ENCODE measurements at places on chromosomes 3 and 15.
A peak's percentile ranks its signal among the peaks of the same experiment; 100 is the strongest.

- DNase-seq = no peak
These were observed 177.7 kb downstream of the TIGIT start for GRCh38 chr3:114471478-114471877.

DNA sequence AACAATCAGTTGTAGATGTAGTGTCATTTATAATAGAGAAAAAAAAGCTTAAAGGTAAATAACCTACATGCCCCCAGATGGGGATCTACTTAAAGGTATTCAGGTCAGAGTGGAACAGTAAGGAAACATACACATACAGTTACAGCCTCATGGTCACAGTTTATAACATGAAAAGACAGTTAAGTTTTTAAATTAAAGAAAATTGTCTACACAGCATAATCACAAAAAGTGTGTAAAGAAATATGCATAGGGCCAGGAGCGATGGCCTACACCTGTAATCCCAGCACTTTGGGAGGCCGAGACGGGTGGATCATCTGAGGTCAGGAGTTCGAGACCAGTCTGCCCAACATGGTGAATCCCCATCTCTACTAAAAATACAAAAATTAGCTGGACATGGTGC is 6.8 kb downstream of the RHOV start:
- DNase-seq = no peak

GRCh38 chr3:147449669-147450068 is 40.5 kb downstream of the ZIC1 start:
- DNase-seq = no peak

GRCh38 chr15:96807361-96807760 is 476.9 kb downstream of the NR2F2 start:
- no peak for DNase-seq

DNA sequence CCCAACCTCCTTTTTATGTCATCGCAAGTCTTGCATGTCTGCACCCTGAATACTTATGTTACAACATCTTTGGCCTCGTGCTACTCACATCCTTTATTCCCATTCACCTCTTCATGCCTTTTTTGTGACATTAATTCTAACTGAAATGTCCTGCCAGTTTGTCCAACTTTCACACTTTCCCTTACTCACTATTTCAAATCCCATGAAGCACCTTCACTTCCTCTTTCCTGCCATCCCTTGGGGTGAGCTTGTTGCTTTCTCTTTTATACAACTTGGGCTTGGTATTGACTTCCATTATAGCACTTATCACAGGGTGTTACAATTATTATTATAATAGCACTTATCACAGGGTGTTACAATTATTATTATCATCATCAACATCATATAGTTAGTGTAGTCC is 496.3 kb downstream of the NLGN1 start:
- no peak for DNase-seq

DNA sequence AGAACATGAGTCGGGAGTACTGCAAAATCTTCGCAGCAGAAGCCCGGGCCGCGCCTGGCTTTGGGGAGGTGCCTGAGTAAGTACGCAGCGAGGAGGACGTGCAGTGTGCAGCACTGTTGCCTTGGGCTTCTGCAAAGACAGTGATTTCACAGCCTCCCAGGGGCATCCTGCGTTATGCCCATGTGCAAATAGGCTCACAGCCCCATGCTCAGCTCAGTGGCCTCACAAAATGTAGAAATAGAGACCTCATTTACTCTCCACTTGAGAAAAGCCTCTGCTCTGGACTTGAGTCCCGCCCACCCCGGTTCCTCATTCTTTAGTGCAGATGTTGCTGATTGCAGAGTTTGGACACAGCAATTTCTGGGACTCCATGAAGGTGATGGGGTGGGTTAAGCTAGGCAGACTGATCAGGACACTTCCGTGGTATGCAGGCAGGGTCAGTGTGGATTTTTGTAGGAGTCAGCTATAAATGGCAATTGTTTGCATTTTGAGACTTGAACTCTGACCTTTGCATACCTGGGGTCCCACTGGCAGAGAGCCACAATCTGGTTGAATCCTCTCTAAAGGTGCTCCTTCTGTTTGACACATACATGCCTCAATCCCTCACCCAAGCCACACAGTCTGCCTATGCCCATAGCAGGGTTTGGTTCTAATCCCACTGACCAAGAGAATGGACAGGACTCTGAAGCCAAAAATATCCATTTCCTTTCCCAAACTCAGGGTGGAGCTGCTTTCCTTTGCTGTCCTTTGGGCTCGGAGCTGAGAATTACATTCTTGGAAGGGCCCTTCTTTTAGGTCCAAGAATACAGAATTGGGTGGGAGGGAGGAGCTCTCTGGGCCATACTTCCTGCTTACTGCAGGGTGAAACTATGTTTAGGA is 20.7 kb upstream of the SLC28A1 start:
- DNase-seq = no peak

DNA sequence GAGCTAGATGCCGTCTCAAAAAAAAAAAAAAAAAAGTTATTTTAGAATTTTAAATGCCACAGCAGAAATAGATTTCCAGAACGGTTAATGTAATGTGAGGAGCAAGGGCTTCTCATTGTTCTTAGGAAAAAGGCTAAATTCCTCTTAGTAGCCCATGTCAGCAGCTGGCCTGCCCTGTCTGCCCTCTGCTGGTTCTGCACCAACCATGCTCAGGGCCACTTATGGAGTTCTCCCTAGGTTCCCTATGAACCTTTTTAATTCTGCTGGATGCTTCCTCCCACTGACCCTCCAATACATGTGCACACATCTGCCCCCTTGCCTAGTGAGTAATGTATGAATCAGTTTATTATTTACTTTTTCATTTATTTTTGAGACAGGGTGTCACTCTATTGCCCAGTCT is 32.2 kb upstream of the DPPA4 start:
- no peak for DNase-seq

DNA sequence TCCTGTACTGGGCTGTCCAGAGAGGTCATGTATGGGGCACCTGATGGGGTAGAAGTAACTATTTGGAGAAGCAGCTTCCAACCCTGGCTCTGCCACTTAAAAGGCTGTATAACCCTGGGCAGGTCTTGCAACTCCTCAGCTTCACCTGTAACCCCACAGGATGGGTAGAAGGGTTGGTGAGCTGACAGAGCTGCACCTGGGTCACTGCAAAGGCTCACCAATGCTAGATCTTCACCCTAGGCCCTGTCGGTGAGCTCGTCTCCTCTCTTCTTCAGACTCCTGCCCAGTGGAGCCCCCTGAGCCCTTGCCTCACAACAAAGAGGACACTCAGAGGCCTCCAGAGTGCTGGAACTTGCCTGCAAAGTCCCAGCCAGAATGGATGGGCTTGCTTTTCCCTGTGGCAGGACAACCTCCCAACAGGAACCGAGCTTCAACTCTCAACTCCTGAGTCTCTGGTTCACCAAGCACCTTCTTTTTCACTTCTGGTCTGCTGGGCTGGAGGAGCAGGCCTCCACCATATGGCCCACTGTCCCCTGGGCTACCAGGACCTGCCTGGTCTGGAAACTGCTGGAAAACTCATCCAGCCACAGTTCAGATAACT is 45.9 kb downstream of the XXYLT1 start:
- DNase-seq = no peak

DNA sequence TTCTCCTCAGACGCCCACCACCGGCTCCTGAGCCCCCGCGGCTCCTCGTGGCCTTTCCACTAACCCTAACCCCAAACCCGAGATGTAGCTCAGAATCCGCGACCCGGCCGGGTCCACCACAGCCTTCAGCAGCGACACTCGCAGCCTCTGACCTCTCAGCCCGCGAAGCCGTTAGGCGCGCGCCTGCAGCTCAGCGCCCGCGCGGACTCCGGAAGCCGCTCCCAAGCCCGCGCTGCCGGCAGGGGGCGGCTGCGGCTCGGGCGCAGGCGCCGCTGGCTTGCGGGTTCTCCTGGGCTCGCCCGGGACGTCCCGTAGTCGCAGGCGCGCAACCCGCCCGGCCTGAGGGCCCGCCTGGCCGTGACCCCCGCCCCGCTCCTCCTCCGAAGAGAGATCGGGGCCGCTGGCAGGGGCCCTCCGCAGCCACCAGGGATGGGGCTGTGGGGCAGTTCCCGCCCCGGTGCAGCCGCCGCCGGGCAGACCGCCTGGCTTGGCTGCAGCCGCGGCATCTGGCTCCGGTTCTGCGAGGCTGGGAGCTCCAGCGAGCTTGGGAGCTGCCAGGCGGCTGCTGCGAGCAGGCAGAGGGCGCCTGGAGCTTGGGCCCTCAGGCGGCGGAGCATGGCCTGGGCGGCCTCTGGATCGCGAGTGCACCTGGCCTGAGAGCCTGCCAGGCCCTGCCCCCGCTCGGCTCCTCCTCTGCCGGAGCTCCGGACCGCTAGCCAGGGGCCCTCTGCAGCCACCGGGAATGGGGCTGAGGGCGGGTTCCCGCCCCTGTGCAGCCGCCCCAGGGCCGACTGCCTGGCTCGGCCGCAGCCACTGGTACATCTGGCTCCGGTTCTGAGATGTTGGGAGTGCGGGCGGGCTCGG is 120.7 kb downstream of the LMLN start:
- DNase-seq = peak; percentile 69

- DNase-seq = no peak
These were observed 418.5 kb upstream of the GOLIM4 start for GRCh38 chr3:168514252-168514651.

DNA sequence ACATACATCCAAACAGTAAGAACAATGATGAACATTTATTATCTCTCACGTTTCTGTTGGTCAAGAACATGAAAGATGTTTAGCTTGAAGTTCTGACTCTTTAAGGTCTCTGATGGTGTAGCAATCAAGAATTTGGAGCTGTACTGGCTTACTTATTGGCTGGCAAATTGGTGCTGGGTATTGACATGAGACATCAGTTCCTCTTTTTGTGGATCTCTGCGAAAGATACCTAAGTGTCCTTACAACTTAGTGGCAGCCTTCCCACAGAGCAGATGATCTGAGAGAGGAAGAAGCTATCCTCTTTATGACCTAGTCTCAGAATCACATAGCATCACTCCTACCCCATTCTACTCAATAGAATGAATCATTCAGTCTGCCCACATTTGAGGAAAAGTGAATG is 309.8 kb upstream of the DCBLD2 start:
- DNase-seq = no peak

DNA sequence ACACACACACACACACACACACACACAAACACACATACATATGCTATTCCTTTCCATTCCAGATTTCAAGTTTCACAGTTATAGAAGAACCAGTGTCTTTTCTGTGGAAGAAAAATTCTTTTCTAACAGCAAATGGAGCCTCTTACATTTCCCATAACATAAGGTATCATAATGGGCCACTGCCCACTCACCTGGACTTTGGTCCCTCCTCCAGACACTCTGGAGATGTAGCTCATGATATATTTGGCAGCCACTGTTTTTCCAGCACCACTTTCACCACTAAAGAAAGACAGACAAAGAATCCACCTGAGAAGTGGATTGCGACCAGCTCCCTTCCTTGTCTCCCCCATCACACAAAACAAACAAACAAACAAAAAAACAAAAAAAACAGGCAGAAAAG is 29.8 kb downstream of the LDHAL6B start:
- DNase-seq = no peak

DNA sequence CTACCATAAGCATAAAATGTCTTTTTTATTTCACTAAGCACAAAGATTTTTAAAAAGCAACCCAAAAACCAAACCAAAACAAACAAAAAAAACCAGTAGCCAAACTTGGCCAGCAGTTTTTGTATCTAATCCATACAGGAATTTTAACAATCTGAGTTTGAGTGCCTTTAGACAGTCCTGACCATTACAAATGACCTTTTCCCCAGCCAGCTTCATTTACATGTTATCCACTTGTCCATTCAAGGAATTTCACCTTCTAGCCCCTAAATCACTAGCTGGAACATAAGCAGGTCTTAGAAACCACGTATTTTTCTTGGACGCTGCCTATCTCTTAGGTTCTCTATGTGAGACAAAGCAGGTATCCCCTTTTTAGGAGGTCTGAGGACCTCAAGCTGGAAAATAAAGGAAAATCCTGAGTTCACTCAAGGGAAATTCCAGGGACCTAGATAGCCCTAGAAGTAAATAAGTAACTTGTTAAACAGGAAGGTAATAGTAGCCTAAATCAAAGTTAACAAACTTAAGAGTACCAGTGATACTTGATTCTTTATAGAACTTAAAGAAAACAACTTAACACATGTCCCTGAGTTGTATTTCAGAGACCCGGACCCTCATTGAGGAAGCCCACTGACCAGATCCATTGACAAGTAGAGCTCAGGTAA is 34.2 kb downstream of the CIP2A start:
- DNase-seq = no peak

DNA sequence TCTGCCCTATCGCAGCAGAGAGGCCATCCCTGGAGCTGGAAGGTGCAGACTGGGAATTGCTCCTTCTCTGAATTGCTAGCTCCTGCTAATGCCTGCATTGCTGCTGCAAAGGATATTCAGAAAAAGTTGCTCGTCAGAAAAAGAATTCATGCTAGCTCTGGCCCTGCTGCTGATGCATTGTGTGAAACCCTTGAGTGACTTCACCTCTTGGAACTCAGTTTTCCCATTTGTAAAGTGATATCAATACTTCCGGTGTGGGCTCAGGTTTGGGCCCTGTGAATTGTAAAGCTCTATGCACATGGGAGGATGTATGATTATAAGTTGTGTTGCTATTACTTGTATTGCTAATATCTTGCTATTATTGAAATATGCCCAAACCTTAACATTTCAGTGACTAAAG is 11.4 kb downstream of the SQOR start:
- no peak for DNase-seq

GRCh38 chr3:195045481-195046210 is 225.3 kb downstream of the XXYLT1 start:
- DNase-seq = no peak

DNA sequence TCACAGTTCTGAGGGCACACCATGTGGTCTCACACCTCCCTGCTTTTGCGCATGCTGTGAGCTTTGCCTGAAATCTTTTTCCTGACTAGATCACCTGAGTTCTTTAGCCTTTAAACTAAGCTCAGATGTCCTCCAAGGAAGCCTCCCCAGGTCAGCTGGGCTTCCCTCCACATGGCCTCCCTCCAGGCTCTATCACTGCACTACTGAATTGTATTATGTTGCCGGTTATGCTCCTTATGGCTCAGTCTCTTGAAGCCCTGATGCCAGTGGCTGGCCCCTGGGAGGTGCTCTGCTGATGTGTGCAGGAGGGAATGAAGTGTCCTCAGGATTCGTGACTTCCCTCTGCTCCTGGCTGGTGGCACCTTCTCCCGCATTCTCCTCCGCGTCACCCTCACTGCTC is 93.3 kb upstream of the BLM start:
- DNase-seq = no peak

DNA sequence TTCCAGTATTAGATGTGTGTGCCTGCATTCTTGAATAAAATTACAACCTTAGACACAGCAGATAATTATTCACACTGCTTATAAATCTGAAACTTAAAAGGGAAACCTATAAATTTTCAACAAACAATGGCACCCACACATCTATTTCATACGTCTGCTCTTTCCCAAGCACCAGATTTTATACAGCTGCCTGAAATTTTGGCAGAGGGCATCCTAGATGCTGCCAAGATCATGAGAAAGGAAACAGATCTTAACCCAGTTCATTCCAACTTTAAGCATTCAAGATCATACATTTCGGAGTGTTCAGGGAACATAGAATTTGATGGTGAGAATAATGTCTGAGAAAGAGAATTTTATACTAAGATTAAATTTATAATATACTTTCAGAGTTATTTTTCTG is 53.1 kb downstream of the CLDN1 start:
- no peak for DNase-seq

- DNase-seq = no peak
These were observed 195.2 kb upstream of the ARHGEF26 start for GRCh38 chr3:153925841-153926514.

- DNase-seq = no peak
These were observed 46.3 kb upstream of the SLC41A3 start for GRCh38 chr3:126130081-126130855.

GRCh38 chr3:72892081-72892775 is 4.4 kb downstream of the GXYLT2 start:
- no peak for DNase-seq

GRCh38 chr3:143529018-143529478 is 319.2 kb downstream of the SLC9A9 start:
- DNase-seq = no peak

GRCh38 chr3:129556890-129557547 is 14.0 kb downstream of the H1-8 start:
- DNase-seq = no peak

Data from CD4-positive, alpha-beta T cell treated with Interleukin-15 for 4 hours (primary cell).